NCI-H345 (cell line): ENCODE measurements at places on chromosomes 13 and 19.

DNA sequence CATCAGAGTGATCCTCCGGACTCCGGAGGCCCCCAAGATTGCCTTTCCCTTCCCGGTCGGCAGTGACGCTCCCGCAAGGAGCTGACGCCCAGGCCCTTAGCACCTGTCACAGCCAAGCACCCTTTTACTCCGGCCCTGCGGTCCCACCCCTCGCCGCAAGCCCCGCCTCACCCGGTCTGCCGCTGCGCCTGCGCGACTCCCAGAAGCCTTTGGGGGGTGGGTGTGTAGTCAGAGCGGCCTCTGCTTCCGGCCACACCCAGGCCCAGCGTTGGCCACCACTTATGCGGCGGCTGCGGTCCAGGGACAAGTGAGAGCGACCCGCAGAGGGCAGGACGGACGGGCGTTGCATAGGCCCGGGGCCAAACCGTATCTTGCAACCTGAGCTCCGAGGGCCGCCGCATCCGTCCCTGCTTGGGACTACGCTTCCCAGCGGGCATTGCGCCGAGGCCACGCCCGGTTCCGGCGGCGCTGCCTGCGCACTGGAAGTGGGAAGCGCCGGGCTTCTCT is 441 bp upstream of the ZFP28 start:
- DNase-seq = peak; percentile 87

GRCh38 chr13:29105779-29106178 is 285.6 kb downstream of the MTUS2 start:
- DNase-seq = no peak

- DNase-seq = peak; percentile 12
Observed at GRCh38 chr19:38134540-38135149, 89.4 kb downstream of the DPF1 start.

DNA sequence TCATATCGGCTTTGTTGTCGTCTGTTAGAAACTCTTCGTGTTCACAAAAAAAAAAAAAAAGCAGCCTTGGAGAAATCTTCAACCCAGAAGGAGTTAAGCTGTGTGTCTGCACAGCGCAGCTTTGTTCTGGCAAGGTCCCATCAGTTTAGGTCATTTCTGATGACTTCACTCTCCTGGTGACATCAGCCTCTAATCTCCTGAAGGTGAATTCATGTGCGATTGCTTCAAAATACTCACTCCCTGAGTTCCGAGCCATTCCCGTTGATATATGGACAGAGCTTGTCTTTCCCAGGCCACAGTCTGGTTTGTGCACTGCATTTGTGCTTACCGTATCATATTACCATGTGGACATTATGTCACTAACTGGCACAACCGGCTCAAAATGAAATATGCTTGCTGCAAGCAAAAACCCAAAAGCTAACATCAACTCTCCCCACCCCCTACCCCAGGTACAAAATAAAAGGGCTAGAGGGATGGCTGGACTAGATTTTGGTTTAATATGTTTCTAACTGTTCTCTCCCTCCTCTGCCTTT is 342.4 kb downstream of the KCNRG start:
- peak; percentile 21 for DNase-seq

- peak; percentile 12 for DNase-seq
Observed at GRCh38 chr13:60617991-60618733, 221.1 kb downstream of the TDRD3 start.

GRCh38 chr13:46119883-46120614 is 15.2 kb upstream of the CPB2 start:
- peak; percentile 9 for DNase-seq

DNA sequence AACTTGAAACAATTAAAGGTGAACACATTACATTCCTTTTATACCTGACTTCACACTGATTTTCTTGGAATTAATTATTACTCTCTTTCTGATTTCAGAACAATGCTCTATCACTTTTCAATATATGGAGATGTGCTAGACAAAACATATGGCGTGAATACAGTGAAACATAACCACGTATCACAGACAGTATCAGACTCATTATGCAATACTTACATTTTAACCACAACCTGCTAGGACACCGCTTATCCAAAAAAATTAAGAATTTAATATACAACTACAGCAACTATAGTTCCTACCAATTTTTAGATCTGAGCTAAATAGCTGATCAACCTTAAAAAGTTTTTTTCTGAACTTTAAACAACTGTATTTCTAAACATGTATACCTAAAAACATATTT is 9.9 kb downstream of the HSPH1 start:
- DNase-seq = no peak
